Neural crest cell (in vitro differentiated cells): ENCODE measurements at places on chromosomes 2 and 18. TPM values are rescaled to one million over a fixed set of nuclear protein-coding genes. Genes with fewer than 3 reads are reported as not detected.

- no peak overlapping the region for H3K4me3 ChIP-seq
- H3K4me1 ChIP-seq = no peaks in the 10 kb centered on the region
- H3K27me3 ChIP-seq = peaks cover 48% of the 10 kb centered on the region
Measured at GRCh38 chr2:113041871-113042270, 10.8 kb downstream of the IL36B start.

Gene FEV
- not detected in 2 replicates for total RNA-seq

DNA sequence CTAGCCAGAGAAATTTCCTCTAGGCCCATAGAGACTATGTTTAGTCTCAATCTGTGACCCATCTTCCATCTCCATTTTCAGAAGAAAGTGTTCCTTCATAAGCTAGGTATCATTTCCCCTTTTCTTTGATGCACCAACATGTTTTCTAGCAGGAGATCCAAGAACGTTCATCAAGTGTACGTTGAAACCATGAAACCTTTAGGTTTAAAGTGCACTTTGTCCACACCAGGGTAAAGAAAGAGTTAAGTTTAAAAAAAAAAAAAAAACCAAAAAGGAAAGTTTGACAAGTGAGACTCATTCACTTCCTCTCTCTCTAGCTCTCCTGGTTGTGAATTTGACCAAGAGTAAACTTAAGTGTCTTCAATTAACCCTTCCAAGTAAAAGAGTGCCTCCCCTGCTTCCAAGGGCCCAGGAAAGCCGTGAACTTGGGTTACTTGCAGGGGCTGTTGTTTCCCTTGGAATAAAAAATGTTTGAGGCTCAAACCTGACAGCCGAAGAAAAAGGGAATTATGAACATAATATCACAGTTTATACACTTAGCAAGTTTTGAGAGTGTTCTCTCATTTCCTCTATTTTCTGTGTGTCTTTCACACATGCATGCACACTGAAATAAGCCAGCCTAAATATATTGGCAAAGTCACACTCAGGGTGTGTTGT, 56.7 kb downstream of the LBH start:
- H3K27ac ChIP-seq = no peak overlapping the region
- no peak overlapping the region for H3K4me3 ChIP-seq
- H3K27me3 ChIP-seq = no peaks in the 10 kb centered on the region
- DNase-seq = no peak

Gene HS6ST1
- 39.8 and 40.3 TPM in 2 replicates for total RNA-seq

Gene TRIM54
- total RNA-seq = not detected in 2 replicates

- no peaks in the 10 kb centered on the region for H3K4me1 ChIP-seq
- H3K4me3 ChIP-seq = no peak overlapping the region
- H3K27me3 ChIP-seq = peaks cover 6% of the 10 kb centered on the region
- H3K27ac ChIP-seq = no peak overlapping the region
Measured at GRCh38 chr2:176508374-176508773, 239.1 kb downstream of the MTX2 start.

GRCh38 chr2:114119862-114120261, 230.0 kb downstream of the ACTR3 start:
- H3K4me3 ChIP-seq = no peak overlapping the region
- no peak for DNase-seq
- peak overlapping the region; percentile 24 for H3K27ac ChIP-seq
- no peaks in the 10 kb centered on the region for H3K4me1 ChIP-seq
- no peaks in the 10 kb centered on the region for H3K27me3 ChIP-seq

Gene MFF
- 84.1 and 94.2 TPM in 2 replicates for total RNA-seq

GRCh38 chr2:103784261-103784660, 1022.4 kb downstream of the TMEM182 start:
- no peaks in the 10 kb centered on the region for H3K27me3 ChIP-seq
- H3K4me1 ChIP-seq = peaks cover 41% of the 10 kb centered on the region
- no peak overlapping the region for H3K27ac ChIP-seq
- no peak for DNase-seq

- H3K36me3 ChIP-seq = no peaks in the 10 kb centered on the region
- H3K27me3 ChIP-seq = no peaks in the 10 kb centered on the region
- no peak for DNase-seq
- H3K27ac ChIP-seq = no peak overlapping the region
- H3K4me3 ChIP-seq = no peak overlapping the region
Measured at GRCh38 chr18:392928-393573, 107.5 kb downstream of the COLEC12 start.

DNA sequence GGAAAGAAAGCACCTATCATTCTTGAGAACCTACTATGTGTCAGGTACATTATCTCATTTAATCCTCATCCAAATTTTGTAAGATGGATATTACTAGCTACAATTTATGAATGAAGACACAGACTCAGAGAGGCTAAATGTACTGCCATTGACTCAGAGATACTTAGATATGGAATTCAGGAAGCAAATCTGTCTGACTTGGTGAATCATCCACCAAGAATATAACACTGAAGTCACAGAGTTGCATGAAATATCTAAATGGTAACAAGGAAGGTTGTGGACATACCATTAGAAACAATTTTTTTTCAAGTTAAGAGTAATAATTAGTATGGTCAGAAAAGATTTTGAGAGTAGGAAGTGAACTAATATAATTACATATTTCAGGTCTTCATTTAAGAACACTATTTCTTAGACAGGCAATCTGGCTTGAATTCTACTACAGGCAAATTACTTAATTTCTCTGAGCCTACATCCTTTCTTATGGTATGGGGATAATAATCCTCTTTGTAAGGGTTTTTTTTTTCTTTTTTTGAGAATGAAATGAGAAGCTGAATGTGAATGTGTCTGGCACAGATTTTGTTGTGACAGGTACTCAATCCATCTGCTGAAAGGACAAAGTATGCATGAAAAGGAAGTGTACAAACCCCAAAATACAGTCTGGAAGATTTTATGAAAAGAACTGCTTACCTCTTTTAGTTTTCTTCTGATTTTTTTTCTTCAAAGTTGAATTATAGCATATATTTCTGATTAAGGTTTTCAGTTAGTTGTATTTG, 14.8 kb upstream of the C2orf66 start:
- no peak for DNase-seq
- no peak overlapping the region for H3K4me3 ChIP-seq
- H3K27me3 ChIP-seq = no peaks in the 10 kb centered on the region
- no peaks in the 10 kb centered on the region for H3K36me3 ChIP-seq
- H3K4me1 ChIP-seq = peaks cover 23% of the 10 kb centered on the region

Gene RAB27B
- total RNA-seq = 0.25 and 0.44 TPM in 2 replicates

DNA sequence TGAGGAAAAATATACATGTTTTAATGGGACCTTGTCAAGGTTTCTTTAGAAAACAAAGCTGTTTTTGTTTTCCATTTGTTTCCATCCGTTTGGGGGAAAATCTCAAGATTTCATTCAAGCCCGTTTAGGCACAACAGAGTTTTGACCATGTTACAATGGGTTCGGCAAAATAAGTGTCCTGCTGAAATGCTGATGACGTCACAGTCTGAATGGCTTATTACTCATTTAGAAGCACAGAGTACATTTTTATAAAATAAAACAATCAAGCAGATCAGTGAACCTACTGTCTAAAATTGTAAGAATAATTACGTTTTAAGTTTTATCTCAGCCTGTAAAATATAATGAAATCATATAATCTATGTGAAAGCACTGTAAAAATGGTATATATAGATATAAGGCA, 174.2 kb downstream of the MYT1L start:
- no peak for DNase-seq
- peaks cover 7% of the 10 kb centered on the region for H3K27me3 ChIP-seq
- no peak overlapping the region for H3K27ac ChIP-seq
- H3K4me1 ChIP-seq = no peaks in the 10 kb centered on the region
- peaks cover 3% of the 10 kb centered on the region for H3K36me3 ChIP-seq

DNA sequence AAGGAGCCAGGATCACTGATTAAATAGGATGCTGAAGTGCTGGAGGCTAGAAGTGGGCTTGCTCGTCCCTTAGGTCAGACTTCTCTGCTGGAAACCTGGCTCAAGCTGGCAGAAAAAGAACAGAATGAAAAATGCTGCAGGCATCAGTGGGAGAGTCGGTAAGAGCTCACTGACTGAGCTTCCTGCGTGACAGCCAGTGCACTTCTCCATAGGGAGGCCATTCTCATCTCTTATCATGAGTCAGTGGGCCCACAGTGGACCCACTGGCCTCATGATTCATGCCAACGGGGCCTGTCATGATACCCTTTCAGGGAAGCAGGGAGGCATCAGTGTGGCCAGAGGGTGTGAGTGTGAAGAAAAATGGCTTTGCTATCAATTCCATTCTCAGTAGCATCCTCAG, 498.2 kb downstream of the PTPRM start:
- no peak overlapping the region for H3K4me3 ChIP-seq
- H3K27me3 ChIP-seq = no peaks in the 10 kb centered on the region
- peaks cover 8% of the 10 kb centered on the region for H3K4me1 ChIP-seq
- DNase-seq = no peak
- H3K27ac ChIP-seq = no peak overlapping the region
- no peaks in the 10 kb centered on the region for H3K36me3 ChIP-seq

DNA sequence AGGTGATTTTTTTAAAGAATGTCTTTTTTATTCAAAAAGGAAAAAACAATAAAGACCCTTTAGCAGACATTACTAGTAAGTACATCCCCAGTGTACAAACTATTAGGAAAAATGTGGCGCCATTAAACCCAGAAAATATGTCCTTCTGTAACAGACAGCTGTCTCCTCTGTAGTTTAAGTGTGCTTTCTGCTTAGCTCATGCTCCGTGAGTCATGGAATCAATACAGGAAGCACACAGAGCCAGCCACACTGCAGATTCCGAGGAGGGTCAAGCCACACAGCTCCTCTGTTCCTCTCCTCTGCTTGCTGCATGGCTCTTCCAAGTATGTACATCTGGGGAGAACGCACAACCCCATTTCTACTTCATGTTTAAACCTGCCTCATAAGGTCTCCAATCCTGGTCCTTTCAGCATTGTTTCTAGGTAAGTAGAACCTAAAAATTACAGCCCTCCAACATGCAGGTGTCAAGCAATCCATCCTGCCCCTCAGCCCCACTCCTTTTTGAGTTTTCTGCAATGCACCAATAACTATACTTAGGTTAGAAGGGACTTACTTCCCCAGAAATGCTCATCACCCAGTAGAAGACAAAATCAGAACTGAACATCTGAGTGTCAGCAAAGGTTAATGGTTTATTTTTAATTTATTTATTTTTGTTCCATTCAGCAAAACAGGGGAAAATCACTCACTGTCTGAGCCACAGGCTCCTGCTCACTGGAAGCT, 37.5 kb downstream of the ACVR1 start:
- DNase-seq = no peak
- no peaks in the 10 kb centered on the region for H3K27me3 ChIP-seq
- H3K4me3 ChIP-seq = peak overlapping the region; percentile 13
- no peak overlapping the region for H3K27ac ChIP-seq

Gene RAPH1
- 24.8 and 25.7 TPM in 2 replicates for total RNA-seq

- no peaks in the 10 kb centered on the region for H3K27me3 ChIP-seq
- H3K27ac ChIP-seq = no peak overlapping the region
- no peak for DNase-seq
- H3K4me1 ChIP-seq = no peaks in the 10 kb centered on the region
- no peaks in the 10 kb centered on the region for H3K36me3 ChIP-seq
- no peak overlapping the region for H3K4me3 ChIP-seq
Measured at GRCh38 chr18:40094441-40094840, 1860.6 kb upstream of the PIK3C3 start.

GRCh38 chr18:48132797-48133655, 202.6 kb upstream of the SMAD2 start:
- H3K27me3 ChIP-seq = peaks cover 75% of the 10 kb centered on the region
- H3K27ac ChIP-seq = no peak overlapping the region
- no peaks in the 10 kb centered on the region for H3K36me3 ChIP-seq

DNA sequence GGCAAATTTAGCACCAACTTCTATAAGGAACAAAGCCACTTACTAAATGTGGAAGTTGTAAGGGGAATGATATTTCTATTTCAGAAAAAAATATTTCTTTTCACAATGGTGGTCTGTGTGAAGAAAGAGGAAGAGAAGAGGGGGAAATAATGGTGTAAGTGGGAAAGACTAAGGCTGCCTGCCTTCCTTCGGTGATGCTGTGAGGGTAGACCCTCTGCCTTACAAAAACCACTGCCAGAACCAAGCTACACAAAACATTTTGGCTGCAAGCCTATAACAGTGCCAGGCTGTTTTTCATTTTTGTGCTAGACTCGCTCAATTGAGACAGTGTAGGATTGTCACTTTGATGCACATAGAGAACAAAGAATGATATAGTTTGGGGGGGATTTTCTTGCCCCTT, 286.6 kb downstream of the ZEB2 start:
- H3K27ac ChIP-seq = peak overlapping the region; percentile 20
- H3K4me1 ChIP-seq = peaks cover 27% of the 10 kb centered on the region
- no peaks in the 10 kb centered on the region for H3K27me3 ChIP-seq
- DNase-seq = no peak

DNA sequence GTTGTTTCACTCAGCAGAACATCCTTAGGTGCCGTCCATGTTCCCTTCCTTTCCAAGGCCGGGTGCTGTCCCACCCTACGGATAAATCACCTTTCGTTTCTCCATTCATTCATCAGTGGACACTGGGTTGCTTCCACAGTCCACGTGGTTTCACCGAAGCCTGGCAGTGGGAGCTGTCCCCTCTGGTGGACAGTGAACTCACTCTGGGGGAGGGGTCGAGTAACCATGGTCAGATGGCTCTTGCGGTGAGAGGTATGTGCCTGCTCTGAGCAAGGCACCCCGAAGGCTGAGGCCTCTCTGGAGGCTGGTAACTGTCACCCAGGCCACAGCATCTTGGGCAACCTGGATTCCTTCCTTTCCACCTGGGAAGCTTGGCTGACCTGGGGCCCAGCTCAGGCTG, 61.5 kb upstream of the TWIST2 start:
- no peak for DNase-seq
- no peaks in the 10 kb centered on the region for H3K36me3 ChIP-seq
- H3K27me3 ChIP-seq = no peaks in the 10 kb centered on the region
- peaks cover 26% of the 10 kb centered on the region for H3K4me1 ChIP-seq

GRCh38 chr2:202178346-202178958, 59.9 kb downstream of the SUMO1 start:
- H3K27me3 ChIP-seq = no peaks in the 10 kb centered on the region
- H3K4me3 ChIP-seq = no peak overlapping the region
- peak; percentile 61 for DNase-seq
- H3K36me3 ChIP-seq = peaks cover 5% of the 10 kb centered on the region

DNA sequence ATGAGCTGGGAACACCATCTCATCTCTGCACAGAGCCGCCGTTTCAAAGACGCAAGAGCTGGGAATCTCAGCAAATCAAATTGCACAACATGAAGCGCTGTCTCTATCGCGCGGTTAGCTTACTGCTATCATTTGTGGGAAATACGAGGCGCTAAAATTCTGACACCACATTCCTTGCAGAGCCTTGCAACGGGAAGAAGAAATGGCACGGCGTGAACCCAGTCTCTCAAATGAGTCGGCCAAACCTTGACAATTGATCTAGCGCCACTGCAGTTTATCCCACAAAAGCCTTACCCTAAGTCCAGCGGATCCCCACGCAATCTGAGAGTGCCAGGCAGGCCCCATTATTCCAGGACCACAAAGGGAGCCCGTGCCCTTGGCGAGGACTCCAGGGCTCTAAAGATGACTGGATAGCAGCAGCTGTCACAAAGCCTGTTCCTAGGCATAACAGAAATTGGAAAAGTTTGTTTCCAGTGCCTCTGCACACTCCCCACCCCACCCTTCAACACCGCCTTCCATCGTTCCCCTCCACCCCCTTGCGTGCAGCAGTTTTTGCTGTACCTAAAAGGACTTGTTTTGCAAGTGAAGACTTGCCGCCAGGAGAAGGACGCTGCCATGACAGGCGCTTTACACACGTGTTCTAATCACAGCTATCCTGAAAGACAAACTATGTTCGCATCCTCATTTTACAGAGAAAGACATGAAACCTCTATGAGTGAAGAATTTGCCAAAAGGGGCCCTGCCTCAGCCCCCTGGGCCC, 252.4 kb downstream of the EIPR1 start:
- no peak overlapping the region for H3K4me3 ChIP-seq
- H3K36me3 ChIP-seq = peaks cover 4% of the 10 kb centered on the region
- H3K4me1 ChIP-seq = peaks cover 19% of the 10 kb centered on the region
- no peak for DNase-seq
- peak overlapping the region; percentile 52 for H3K27ac ChIP-seq
- H3K27me3 ChIP-seq = no peaks in the 10 kb centered on the region
